Activated CD8-positive, alpha-beta memory T cell treated with anti-CD3 and anti-CD28 coated beads for 1 hour (primary cell): ENCODE measurements at places on chromosomes 6 and 20.

- no peak for DNase-seq
Observed at GRCh38 chr6:13331516-13332348, 3.4 kb upstream of the TBC1D7 start.

DNA sequence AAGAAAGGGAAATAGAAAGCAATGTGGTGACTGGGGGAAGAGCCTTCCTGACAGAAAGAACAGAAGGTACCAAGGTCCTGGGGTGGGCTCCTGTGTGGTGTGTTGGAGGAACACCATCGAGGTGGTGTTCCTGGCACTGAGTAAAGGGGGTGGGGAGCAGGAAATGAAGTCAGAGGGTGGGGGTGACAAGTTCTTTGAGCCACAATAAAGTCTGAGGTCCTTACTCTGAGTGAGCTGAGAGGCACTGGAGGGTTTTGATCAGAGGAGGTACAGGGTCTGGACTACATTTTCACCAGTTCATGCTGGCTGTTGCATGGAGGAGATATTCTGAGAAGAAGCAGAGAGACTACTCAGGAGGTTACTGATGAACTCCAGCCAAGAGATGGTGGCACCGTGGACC is 198.2 kb downstream of the GMPR start:
- DNase-seq: no peak

GRCh38 chr20:53609491-53610445 is 16.1 kb upstream of the ZNF217 start:
- DNase-seq: peak; percentile 59

DNA sequence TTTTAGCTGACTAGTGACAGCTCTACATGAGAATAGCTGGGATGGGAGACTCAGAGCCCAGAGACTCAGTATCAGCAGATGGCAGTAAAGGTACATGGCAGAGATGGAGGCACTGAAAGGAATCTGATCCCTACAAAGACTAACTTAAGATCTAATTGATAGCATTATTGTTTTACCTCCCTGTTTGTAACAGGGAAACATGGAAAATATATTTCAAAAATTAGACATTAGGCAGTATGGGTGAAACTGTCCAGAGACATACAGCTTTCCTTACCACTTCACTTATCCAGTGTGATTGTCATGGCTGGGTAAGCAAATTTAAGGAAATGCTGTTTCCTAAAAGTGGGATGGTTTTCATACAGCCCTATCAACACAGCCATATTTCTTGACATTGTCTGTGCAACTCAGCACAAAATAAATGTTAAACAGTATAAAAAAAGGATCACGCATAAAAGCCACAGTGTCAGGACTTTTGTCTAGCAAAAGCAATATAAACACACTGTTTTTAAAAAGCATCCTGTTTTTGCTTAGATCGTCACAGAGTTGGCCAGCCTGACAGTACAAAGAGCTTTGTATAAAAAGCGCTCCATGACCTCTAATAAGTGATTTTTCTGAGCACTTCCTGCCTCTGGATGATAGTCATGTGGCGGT is 376.9 kb downstream of the PHF3 start:
- no peak for DNase-seq

- DNase-seq: no peak
Observed at GRCh38 chr6:83370567-83370966, 60.3 kb downstream of the ME1 start.

GRCh38 chr6:17816921-17817611 is 110.3 kb upstream of the NUP153 start:
- DNase-seq: no peak

DNA sequence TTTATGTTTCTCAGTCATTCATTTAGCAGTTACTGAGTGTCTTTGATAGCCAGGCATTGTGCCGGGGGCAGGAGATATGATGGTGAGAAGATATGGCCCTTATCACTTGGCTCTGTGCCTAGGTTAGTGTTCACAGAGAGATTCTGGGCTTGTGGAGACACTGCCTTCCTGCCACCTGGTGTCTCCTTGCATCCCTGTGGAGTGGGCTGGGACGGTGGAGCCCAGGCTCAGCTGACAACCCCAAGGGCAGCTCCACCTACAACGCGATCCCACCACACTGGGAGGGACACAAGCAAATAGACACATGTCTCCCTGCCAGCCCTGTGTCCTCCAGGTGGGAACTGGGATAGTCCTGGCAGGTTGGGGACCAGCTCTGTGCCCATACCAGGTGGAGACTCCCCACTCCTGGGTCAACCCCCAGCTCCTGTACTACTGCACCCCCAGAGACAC is 30.3 kb upstream of the VEGFA start:
- no peak for DNase-seq

GRCh38 chr6:71523548-71523947 is 234.9 kb downstream of the OGFRL1 start:
- DNase-seq: no peak

GRCh38 chr6:133227344-133227743 is 13.8 kb upstream of the EYA4 start:
- no peak for DNase-seq

- DNase-seq: no peak
Observed at GRCh38 chr20:7926767-7927166, 13.5 kb downstream of the HAO1 start.

DNA sequence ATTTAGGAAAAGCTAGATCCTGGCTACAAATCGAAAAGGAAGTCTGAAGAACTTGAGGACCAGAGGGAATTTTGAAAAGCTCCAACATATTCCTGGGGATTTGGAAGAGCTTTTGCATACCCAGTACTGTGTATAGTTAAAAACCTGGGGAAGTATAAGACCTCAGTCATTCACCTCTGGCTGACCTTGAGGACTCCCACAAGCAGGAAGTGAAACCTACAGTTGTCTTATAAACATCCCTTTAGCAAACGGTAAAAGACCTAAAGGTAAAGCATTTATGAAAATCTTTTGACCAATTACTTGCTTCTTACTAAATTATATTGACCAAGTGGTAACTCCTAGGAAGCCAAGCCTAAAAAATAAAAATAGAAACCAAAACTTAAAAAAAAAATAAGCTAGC is 175.0 kb downstream of the HAO1 start:
- DNase-seq: no peak

- no peak for DNase-seq
Observed at GRCh38 chr20:56690531-56691175, 61.5 kb downstream of the TFAP2C start.

DNA sequence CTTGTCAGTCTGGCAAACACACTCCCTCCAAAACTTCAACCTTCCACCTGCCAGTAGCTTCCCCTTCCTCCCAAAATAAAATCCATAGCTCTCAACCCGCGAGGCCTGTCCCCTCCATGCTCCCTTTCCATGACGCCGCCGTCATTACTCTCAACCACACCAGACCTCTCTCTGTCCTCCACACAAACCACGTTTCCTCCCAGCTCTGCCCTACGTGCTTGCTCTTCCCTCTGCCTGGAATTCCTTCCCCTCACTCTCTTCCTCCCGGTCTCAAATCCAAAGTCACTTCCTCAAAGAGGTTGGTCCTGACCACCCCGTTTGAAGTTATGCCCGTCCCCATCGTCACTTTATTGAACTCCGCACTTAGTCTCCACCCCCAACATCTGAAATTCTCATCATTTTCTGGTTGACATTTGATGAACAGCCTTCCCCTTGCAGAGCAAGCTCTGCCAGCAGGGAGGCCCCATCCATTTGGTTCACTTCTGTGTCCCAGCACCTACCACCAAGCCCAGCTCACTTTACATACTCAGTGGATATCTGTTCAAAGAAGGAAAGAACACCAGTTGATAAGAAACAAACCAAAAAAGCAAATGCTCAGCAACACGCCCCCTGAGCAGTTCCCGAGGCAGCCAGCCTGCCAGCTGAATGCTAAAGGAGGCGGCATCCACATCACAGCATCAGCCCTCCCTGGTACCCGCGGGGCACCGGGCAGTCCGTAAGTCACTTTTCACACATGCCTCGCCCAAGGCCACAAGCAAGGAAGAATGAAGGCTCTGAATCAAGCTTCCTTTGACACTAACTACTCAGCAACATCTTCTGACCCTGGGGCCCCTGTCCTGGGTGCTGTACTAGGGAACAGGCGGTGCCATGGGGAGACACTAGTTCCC is 125.0 kb downstream of the NFATC2 start:
- no peak for DNase-seq

GRCh38 chr6:31729515-31729978 is 448 bp upstream of the DDAH2 start:
- DNase-seq: peak; percentile 68

- no peak for DNase-seq
Observed at GRCh38 chr6:1498491-1499113, 109.2 kb downstream of the FOXF2 start.

DNA sequence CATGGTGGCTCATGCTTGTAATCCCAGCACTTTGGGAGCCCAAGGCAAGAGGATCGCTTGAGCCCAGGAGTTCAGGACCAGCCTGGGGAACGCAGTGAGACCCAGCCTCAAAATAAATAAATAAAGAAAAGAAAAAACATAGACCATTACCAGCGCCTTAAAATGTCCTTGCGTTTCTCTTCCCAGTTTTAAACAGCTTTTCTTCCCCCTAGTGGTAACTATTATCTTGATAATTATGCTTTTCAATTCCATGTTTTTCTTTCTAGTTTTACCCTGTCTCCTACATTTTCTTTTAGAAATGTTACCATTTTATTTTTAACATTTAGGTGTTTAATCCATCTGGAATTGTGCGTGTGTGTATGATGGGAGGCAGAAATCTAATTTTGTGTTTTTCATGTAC is 24.4 kb downstream of the DNAH8 start:
- no peak for DNase-seq

- no peak for DNase-seq
Observed at GRCh38 chr6:81075974-81076373, 676.5 kb downstream of the TENT5A start.

DNA sequence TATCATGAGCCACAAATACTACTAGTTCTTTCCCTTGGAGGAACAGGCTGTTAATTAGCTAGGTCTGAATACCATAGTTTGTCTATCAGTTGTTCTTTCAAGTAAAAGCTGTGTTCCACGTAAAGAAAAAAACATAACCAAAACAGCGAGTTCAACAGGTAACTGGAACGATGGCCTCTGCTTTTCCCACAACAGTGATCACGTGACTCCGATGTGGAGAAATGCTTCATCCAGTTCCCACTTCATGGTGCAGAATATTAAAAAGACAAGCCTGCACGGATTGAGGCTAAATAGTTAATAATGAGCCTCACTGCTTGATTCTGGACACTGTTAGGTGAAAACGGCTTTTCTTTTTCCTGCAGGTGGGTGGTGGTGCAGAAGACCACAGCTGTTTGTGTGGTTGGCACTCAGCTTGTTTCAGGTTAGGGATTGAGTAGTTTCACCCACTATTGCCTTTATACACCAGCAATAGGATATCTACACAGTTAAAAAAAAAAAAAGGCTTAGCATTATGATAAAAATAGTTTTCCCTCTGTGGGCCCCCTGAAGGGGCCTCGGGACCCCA is 88.1 kb downstream of the DACT2 start:
- no peak for DNase-seq

- no peak for DNase-seq
Observed at GRCh38 chr6:35725721-35726438, 11.0 kb upstream of the ARMC12 start.

- DNase-seq: no peak
Observed at GRCh38 chr6:15296735-15297134, 50.9 kb downstream of the JARID2 start.

DNA sequence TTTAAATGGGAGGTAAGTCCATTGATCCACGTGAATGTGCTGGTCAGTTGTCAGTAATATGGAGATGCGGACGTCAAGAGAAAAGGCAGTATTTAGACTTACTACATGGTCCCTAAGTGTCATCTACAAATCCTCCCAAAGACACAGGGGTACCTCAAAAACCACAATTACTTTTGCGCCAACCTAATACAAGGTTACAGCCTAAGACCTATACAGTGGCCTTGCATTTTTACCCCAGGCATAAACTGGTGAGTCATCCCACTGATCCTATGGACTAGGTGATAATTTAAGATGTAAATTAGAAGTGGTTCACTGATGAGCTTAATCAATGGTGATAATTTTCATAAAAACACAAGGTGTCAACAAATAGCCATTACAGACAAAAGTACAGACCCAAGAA is 141.0 kb downstream of the NFATC2 start:
- no peak for DNase-seq

- DNase-seq: no peak
Observed at GRCh38 chr6:140850438-140850837, 1282.3 kb upstream of the GJE1 start.

GRCh38 chr20:52652271-52652670 is 319.9 kb upstream of the TSHZ2 start:
- no peak for DNase-seq

DNA sequence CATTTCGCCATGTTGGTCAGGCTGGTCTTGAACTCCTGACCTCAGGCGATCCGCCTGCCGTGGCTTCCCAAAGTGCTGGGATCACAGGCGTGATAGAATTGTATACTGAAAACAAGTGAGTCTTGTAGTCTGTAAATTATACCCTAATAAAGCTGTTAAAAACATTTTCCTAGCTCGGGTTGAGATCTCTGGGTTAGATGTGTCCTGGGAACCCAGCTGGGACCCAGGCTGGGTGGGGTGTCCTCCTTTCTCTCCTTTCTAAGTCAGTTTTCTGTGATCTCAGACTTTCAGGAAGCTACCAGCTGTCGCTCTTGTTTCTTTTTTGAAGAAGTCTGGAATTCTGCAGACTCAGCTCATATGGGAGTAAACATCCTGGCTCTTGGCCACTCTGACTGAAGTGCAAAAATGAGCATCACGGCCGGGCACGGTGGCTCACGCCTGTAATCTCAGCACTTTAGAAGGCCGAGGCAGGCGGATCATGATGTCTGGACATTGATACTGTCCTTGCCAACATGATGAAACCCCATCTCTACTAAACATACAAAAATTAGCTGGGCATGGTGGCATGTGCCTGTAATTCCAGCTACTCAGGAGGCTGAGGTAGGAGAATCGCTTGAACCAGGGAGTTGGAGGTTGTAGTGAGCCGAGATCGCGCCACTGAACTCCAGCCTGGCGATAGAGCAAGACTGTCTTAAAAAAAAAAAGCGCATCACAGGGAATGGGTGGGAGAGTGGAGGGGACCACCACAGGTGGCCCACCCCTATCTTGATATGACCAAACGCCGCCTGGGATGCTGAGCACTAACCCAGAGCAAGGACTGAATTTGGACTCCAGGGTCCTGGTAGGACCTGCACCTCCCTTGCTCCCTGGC is 9.9 kb upstream of the PCIF1 start:
- DNase-seq: no peak
